ENCODE measurements at places on chromosomes 1 and 21.

DNA sequence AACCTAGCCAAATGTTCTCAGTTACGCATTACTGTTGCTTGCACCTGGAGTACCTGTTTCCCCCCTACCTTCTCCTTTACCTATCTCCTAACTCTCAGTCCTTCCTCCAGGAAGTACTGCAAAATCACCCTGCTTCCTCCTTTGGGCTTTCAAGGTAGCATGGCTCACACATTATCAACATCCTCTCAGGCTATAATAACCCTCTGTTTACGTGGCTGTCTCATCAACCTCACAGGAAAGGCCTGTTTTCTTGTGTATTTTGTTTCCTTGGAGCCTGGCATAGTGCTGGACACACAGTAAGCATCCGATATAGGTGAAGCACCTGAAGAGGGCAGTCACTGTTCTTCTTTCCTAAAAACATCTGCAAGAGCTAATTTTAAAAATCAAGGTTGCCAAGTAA, 32.7 kb upstream of the ANGPTL7 start:
- DNase-seq = no peak

- no peak for DNase-seq
Measured at GRCh38 chr1:234315091-234315541, 58.1 kb upstream of the COA6 start.

DNA sequence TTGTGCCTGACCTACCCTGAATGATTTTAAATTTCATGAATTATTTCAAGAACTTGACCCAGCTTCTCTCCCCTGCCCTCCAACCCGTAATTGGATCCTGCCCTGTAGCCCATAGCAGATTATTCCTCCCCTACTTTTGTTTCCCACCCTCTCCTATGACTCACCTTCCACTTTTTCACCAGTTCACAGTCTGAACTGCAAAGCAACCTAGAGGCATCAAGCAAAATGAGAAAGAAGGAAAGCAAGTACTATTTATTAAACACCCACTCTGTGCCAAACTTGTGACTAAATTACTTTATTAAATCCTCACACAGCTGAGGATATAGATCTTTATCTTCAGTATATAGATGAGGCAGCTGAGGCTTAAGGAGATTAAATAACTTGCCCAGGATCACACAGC, 20.7 kb upstream of the IKBKE start:
- no peak for DNase-seq

- no peak for DNase-seq
Measured at GRCh38 chr1:118154220-118154619, 30.8 kb downstream of the SPAG17 start.

All from stimulated activated CD4-positive, alpha-beta T cell treated with anti-CD3 and anti-CD28 coated beads, Interleukin-4, amount 100 ng/mL, for 48 hours (primary cell).